Uterus (tissue), 4 donors: ENCODE measurements at places on chromosomes 12 and 14.

GRCh38 chr14:61662437-61663311, 32.6 kb upstream of the HIF1A start:
- no peak for DNase-seq

DNA sequence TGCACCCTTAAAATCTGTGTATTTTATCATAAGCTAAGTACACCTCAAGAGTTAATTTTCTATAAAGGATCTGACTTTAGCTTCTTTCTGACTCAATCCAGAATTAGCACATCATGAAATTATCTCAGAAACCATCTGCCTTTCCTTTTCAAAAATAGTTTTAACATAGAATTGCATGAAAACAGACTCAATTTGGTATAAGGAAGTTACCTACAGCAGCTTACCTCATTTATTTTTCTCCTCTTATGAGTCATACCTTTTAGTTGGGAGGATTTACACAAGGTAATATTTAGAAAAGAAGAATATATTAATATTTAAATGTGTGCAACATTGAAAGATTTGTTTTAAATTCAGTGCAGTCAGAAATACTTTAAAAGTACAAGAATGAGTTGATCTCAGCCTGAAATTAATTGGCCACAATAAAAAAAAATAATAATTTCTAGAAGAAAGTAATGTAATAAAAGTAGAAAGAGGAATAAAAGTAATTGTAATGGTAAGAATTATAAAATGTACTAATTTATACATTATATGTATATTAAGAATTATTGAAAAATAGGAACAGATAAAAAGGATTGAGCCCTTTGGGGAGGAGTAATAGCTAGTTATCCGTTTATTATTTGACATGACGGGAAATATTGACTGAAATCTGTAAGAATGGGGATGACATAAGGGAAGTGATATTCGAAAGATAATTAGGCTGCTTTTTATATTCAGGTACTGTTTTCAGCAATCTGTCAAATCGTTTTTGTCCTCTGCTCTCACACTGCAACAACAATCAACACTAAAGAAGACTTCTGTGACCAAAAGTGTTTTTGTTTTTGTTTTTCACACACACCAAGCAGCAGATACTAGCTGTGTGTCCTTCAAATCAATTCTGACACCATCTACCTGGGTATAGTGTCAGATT, 20.5 kb downstream of the ADAM21 start:
- no peak for DNase-seq

GRCh38 chr14:56216626-56217379, 98.6 kb downstream of the PELI2 start:
- peak; percentile 44 for DNase-seq

DNA sequence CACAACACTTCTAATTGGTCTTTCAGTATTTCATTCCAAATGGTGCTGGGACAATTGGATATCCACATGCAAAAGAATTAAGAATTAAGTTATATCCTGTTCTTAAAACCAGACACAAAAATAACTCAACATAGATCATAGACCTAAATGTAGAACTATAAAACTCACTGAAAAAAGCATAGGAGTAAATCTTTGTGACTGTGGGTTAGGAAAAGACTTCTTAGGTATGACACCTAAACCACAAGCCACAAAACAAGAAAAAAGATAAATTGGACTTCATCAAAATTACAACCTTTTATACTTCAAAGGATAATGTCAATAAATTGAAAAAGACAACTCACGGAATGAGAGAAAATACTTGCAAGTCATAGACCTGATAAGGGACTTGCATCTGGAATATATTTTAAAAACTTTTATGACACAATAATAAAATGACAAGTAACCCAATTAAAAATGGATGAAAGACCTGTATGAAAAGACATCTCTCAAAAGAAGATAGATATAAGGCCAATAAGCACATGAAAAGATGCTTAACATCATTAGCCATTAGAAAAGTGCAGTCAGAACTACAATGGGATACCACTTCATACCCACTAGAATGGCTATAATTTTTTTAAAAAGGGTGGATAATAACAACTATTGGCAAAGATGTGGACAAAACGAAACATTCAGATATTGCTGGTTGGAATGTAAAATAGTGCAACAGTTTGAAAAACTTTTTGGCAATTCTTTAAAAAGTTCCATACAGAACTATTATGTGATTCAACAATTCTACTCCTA, 72.5 kb upstream of the SLC38A4 start:
- no peak for DNase-seq

DNA sequence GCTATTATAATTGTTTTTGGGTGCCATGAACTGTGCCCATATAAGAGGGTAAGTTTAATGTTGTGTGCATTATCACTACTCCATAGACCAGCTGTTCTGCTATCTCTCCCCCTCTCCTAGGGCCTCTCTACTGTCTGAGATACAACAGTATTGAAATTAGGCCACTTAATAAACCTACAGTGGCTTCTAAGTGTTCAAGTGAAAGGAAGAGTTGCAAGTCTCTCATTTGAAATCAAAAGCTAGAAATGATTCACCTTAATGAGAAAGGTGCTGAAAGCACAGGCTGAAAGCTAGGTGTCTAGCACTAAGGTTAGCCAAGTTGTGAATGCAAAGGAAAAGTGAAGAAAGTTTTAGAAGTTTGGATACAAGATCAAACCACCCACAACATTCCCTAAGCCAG, 168.0 kb downstream of the SLC16A7 start:
- no peak for DNase-seq

- DNase-seq: no peak
Observed at GRCh38 chr14:101458741-101459550, 102.3 kb upstream of the DIO3 start.

DNA sequence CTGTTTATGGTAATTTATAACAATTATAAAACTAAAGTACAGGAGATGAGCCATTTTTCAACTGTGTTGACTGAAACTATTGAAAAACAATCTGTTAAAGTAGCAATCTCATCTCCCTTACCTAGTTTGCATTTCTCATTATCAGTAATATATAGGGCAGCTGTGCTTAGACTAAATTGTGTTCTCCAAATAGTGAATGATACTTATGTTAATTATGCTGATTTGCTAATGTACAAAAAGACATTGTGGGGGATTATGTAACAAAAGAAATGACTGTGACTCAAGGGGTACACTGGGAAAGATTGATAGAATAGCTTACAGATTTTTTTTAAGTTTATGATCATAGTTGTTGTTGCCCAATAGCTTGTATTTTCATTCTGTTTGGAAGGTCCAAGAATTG, 207.7 kb downstream of the FUT8 start:
- no peak for DNase-seq

DNA sequence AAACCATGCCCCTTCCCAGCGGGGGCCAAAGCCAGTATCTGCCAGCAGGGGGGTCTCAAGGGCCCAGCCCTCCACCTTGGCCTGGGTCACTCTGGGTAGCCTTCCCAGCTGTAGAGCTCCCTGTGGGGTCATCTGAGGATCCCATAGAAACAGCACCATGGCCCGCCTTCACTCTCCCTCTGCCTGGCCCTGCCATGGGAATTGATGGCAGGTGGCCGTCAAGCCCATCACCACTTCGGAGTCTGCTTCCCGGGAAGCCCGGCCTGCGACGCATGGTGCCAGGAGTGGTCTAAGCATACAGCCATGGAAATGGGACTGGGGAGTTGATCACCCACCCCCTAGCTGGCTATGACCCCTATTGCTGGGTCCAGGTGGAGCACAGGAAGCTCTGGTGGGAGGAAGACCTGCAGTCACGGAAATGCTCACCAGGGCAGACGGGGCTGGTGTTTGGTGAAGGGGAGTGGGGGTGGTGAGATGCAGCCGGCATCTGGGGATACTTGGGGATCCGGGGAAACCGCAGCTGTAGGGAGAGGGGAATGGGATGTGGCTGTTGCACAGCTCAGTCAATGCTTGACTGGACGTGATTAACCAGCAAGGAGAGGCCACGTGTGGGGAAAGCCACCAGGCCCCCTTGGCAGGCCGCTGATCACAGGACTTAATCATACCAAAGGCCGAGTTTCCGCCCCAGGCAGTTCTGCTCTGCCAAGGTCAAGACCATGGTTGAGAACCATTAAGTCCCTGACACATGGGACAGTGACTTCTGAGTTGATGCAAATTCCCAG, 52.2 kb upstream of the DIO3 start:
- peak; percentile 13 for DNase-seq

DNA sequence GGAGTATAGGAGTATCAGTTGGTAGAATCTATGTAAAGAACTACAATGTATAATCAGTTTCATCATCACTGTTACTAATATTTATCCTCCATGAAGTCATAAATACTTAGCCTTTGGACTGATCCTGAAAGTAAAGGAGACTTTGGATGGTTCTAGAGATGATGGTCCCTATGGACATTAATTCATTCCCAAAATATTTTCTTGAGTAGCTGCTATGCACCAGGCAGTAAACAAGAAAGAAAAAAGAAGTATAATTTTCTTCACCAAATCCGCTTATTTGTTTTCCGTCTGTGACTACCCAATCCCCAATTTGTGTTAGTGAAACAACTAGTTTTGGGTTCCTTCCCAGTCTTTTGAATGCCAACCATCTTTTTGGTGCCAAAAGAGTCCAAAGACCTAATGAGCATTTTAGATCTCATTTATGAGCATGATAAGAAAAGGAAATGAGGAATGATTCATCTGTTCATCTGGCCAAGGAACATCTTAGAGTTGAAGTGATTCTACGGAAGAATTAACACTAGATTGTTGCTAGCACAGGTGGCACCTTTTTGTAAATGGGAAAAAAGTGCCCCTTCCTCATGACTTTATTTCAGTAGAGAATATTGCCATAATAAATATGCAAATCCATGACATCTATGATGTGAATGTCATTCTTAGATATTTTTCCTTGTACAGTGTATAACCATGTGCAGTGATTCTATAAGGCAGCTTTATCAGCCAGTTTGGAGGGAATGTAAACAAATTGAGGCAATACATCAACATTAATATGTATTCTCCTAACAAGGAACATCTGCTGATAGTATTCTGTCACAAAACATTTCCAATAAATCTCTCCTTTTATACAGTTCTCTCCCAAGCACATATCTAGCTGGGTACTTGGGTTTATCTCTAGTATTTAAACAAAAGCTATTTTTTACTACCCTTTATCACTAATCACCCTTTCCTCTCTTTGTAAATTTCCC, 85.1 kb upstream of the CCDC91 start:
- no peak for DNase-seq

DNA sequence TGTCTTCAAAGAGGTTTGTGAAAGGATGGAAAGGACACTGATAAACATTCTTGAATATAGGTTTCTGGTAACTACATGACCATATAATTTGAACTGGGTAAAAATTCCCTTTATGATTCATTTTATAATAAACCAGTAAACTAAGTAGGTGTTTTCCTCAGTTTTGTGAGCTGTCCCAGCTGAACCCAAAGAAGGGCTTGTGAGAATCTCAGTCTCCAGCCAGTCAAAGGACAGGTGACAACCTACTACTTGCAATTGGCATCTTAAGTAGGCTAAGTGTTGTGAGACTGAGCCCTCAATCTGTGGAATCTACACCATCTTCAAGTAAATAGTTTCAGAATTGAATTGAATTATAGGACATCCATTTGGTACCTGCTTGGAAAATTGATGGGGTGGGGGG, 75.2 kb downstream of the MYF5 start:
- DNase-seq: no peak

- no peak for DNase-seq
Observed at GRCh38 chr12:25715102-25715501, 162.0 kb upstream of the LMNTD1 start.

DNA sequence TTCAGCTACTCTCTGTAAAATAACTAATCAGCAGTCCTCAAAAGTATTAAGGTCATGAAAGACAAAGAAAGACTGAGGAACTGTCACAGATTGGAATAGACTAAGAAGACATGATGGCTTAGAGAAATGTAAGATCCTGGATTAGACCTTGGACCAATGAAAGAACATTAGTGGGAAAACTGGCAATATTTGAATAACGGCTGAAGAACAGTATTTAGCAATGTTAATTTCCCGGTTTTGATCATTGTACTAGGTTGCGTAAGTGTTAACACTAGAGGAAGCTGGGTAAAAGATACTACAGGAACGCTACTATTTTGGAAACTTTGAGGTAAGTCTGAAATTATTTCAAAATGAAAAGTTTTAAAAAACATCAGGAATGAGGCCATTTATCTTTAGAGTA, 98.8 kb upstream of the RESF1 start:
- DNase-seq: no peak

DNA sequence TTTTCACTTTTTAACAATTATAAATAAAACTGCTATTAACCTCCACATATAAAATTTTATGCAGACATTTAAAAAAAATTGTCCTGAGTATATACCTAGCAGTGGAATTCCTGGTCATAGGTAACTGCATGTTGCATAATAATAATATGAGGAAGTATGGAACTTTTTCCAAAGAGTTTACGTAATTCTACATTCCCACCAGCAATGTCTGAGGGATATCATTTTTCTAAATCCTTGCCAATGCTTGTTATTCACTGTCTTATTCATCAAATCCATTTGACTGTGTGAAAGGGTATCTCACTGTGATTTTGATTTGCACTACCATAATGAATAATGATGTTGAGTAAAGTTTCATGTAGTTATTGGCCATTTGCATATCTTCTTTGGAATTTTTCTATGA, 393.8 kb downstream of the LRFN5 start:
- no peak for DNase-seq

GRCh38 chr12:122985338-122986257, 5.1 kb downstream of the ARL6IP4 start:
- DNase-seq: no peak

GRCh38 chr12:55172686-55173085, 46.5 kb downstream of the OR9K2 start:
- no peak for DNase-seq

DNA sequence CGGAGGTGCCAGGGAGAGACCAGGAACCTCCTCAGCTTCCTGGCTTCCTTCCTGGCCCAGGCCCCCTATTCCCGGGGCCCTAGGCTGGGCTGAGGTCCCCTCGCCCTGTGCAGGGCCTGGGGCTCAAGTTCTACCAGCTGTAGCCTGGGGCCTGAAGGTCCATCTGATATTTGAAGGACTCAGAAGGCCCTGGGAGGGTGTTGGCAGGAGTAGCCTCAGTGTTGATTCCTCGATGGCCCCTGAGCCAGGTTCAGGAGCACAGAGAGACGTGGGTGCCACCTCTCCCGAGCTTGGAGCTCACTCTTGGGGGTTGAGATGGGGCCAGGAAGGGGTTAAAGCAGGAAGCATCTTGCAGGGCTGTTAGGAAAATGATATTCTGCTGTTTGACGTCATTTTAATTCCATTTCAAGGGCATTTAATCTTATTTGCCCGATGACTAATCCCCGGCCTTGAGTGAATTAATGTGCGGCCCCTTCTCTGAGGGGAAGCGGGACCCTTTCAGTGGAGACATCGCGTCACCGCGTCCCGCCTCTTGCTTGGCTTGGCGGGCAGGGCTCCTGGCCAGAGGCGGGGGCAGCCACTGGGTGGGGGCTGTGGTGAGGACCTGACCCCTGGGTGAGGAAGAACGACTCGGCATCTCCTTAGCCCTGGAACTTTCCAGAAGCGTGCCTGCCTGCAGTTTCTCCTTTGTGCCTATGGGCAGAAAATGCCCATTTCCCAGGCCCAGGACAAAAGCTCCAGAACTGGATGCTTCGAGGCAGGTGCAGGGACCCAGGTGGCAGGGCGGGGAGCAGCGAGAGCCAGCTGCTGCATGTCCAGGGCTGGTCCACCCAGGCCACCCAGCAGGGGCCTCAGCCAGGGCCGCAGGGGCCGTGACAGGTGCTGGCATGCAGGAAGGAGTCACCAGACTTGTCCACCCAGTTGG, 158.3 kb downstream of the KIF26A start:
- no peak for DNase-seq
